ENCODE measurements at places on chromosomes 1 and 21.

DNA sequence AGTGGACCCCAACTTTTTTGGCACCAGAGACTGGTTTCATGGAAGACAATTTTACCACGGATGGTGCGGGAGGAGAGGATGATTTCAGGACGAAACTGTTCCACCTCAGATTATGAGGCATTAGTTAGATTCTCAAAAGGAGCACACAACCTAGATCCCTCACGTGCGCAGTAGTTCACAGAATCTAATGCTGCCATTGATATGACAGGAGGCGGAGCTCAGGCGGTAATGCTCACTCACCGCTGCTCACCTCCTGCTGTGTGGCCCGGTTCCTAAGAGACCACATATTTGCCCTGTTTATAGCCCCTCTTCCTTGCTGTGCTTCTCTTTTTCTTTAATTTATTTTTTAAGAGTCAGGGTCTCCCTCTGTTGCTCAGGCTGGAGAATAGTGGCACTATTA, 4.6 kb downstream of the NTRK1 start:
- H3K27me3 ChIP-seq: peaks cover 37% of the 10 kb centered on the region
- no peak overlapping the region for H3K27ac ChIP-seq
- no peaks in the 10 kb centered on the region for H3K36me3 ChIP-seq

DNA sequence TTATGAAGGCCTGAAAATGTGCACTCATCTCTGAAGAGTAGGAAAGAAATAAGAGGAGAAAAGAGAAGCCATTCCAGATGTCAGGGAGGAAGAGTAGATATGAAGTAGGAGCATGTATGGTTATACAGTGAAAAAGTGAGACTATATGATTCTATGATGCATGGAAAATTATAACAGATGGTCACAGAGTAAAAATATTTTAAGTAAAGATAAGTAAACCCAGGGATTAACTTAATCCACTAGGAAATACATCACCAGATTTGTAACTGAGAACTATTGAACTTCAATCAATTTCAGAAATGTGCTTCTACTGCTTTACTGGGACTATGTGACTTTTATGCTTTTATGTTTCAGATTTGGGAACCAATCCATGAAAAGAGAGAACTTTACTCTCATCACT, at the start of gene OR10J1:
OR10J1 (plus strand) TSS at position 301 of the 400 bp plus-strand sequence; CDS start at position 371, 70 bp downstream.
- H3K27ac ChIP-seq: no peak within 1 kb of the TSS
- DNase-seq: no peak
- no peaks in the 10 kb centered on the region for H3K27me3 ChIP-seq
- no peaks in the 10 kb centered on the region for H3K36me3 ChIP-seq
- H3K4me3 ChIP-seq: no peak within 1 kb of the TSS

GRCh38 chr1:191578281-191578680, 580.0 kb upstream of the RGS18 start:
- no peaks in the 10 kb centered on the region for H3K4me1 ChIP-seq
- no peaks in the 10 kb centered on the region for H3K36me3 ChIP-seq
- H3K27ac ChIP-seq: no peak overlapping the region
- no peak overlapping the region for H3K4me3 ChIP-seq

- H3K27ac ChIP-seq: no peak overlapping the region
- H3K4me1 ChIP-seq: peaks cover 11% of the 10 kb centered on the region
- no peaks in the 10 kb centered on the region for H3K27me3 ChIP-seq
Measured at GRCh38 chr1:18939398-18940302, 16.8 kb downstream of the IFFO2 start.

DNA sequence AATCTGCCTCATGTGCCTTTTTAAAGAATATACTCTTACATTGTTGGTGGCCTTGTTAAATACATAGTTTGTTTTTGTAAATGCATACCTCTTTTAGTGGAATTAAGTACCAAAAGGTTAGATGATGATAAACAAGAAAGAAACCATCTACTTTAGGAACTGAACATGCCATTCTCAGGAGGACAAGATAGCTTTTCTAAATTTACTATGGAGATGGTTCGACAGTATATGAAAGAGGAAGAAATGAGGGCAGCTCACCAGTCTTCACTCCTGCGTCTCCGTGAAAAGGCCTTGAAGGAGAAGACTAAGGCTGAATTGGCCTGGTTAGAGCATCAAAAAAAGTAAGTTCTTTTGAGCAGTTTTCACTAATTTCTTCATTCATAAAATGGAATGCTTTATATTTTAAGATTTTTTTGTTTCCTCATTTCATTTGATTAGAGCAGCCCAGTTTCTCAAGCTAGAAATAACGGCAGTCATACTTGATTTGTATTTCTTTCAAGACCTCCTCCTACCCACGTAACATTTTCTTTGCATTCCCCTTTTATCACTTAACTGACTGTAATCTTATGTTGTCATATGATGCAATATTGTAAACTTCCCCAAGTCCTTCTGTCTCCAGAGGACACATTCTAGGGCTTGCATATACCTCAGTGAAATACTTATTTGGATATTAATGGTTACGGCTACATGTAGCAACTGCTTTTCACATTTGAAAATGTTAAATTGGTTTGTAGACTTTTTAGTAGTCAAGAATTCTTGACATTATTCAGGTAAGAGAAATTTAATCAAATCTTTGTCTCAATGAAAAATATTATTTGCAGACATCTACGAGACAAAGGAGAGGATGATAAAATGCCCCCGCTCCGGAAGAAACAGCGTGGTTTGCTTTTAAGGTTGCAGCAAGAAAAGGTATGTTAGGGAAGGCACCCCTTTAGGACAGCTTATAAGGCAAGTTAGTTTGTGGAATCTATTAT, 99.3 kb downstream of the CEP350 start:
- no peaks in the 10 kb centered on the region for H3K4me1 ChIP-seq
- no peak overlapping the region for H3K27ac ChIP-seq
- H3K27me3 ChIP-seq: no peaks in the 10 kb centered on the region

- no peak for DNase-seq
- no peaks in the 10 kb centered on the region for H3K27me3 ChIP-seq
- H3K4me3 ChIP-seq: no peak overlapping the region
- no peak overlapping the region for H3K27ac ChIP-seq
- H3K4me1 ChIP-seq: no peaks in the 10 kb centered on the region
Measured at GRCh38 chr1:27451343-27451742, 38.6 kb downstream of the WASF2 start.

GRCh38 chr1:7278827-7279765, 492.0 kb upstream of the VAMP3 start:
- no peak for DNase-seq
- H3K27ac ChIP-seq: no peak overlapping the region
- H3K36me3 ChIP-seq: no peaks in the 10 kb centered on the region
- no peaks in the 10 kb centered on the region for H3K27me3 ChIP-seq
- H3K4me3 ChIP-seq: no peak overlapping the region

- no peak for DNase-seq
- H3K27ac ChIP-seq: no peak overlapping the region
- no peaks in the 10 kb centered on the region for H3K36me3 ChIP-seq
- no peaks in the 10 kb centered on the region for H3K27me3 ChIP-seq
- H3K4me1 ChIP-seq: no peaks in the 10 kb centered on the region
Measured at GRCh38 chr1:245084551-245084950, 70.2 kb upstream of the KIF26B start.

DNA sequence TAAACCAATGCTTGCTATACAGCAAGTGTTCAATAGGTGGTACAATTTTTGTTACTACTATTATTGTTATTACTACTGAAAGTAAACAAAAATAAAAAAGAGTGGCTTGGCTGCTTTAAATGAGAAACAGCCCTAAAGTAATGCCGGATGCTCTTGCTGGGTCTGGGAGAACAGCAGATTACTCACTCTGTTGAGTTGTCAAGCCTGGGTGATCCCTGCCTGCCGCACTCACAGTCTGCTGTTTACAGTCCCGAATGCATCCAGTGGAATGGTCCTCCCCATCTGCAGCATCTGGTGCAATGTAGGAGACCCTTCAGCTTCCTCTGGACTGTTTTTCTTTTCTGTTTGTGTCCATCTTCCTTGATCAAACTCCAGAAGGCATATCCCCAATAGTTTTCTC, 102.7 kb upstream of the IVNS1ABP start:
- no peaks in the 10 kb centered on the region for H3K36me3 ChIP-seq
- H3K4me1 ChIP-seq: no peaks in the 10 kb centered on the region
- DNase-seq: no peak
- no peak overlapping the region for H3K4me3 ChIP-seq
- no peak overlapping the region for H3K27ac ChIP-seq

- DNase-seq: no peak
- H3K27ac ChIP-seq: no peak overlapping the region
- no peaks in the 10 kb centered on the region for H3K4me1 ChIP-seq
- no peaks in the 10 kb centered on the region for H3K36me3 ChIP-seq
- no peaks in the 10 kb centered on the region for H3K27me3 ChIP-seq
Measured at GRCh38 chr1:221756830-221757551, 15.1 kb upstream of the DUSP10 start.

- no peaks in the 10 kb centered on the region for H3K27me3 ChIP-seq
- no peak within 1 kb of the TSS for H3K27ac ChIP-seq
- H3K36me3 ChIP-seq: no peaks in the 10 kb centered on the region
- DNase-seq: no peak
- H3K4me1 ChIP-seq: no peaks in the 10 kb centered on the region
Measured at GRCh38 chr1:74512170-74512915, at the start of gene LRRC53. Gene LRRC53, minus strand, starts transcription at chr1:74512611. Its CDS starts 29,262 bp downstream, at chr1:74483349.

DNA sequence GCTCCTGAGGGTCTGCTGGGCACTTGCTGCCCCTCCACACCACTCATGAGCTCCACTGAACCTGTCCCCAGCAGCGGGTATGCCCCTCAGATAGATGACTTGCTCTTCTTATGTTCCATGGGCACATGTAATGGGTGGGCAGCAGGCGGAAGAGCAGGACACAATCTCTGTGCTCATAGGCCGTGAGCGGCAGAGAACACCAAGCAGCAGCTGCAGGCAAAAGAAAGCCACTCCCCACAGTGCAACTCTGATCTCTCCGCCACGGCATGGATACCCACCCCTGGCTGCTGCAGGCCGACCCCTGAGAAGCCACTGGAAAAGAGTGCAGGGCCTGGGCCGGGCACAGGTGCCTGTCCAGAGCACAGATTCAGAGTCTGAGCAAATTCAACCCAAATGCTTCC, 135.2 kb upstream of the RUNX3 start:
- no peaks in the 10 kb centered on the region for H3K4me1 ChIP-seq
- H3K27ac ChIP-seq: no peak overlapping the region
- no peak for DNase-seq

DNA sequence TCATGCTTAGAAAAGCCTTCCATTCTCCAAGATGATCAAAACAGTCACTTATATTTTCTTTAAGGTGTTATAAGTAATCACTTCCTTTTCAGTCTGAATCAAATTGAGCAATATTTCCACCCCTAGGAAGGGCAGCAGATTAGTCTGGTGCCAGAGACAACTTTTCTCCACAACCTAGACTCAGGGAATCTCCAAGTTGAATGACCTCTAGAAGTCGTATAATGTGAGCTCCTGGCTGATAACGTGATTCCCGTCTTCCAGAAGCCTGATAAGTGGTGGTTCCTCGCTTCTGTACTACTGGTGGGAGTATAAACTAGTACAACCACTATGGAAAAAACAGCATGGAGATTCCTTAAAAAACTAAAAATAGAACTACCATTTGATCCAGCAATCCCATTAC, 178.4 kb upstream of the UBE2U start:
- H3K27me3 ChIP-seq: no peaks in the 10 kb centered on the region
- H3K4me3 ChIP-seq: no peak overlapping the region
- no peak for DNase-seq
- no peaks in the 10 kb centered on the region for H3K36me3 ChIP-seq
- no peaks in the 10 kb centered on the region for H3K4me1 ChIP-seq

- no peaks in the 10 kb centered on the region for H3K27me3 ChIP-seq
- no peaks in the 10 kb centered on the region for H3K4me1 ChIP-seq
- no peaks in the 10 kb centered on the region for H3K36me3 ChIP-seq
- H3K27ac ChIP-seq: no peak overlapping the region
- no peak overlapping the region for H3K4me3 ChIP-seq
- DNase-seq: no peak
Measured at GRCh38 chr1:165143437-165144065, 213.0 kb downstream of the LMX1A start.

DNA sequence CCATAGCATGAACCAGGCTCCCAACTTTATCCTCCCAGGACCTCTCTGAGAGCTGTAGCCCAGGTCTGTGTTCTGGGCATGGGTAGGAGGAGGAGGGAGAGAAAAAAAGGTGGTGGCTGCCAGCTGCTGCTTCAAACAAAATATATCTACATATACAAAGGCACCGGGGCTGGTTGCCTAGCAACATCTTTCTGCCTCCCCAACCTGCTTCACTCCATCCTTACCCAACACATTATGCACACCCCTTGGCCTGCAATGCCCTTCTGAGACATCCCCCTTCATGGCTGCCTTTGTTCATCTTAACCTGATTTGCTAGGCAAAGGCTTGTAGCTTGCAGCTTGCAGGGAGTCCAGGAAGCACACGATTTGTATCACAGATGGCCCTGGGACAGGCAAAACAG, 27.2 kb upstream of the ATP1A1 start:
- no peaks in the 10 kb centered on the region for H3K27me3 ChIP-seq
- no peak overlapping the region for H3K27ac ChIP-seq
- H3K36me3 ChIP-seq: no peaks in the 10 kb centered on the region

DNA sequence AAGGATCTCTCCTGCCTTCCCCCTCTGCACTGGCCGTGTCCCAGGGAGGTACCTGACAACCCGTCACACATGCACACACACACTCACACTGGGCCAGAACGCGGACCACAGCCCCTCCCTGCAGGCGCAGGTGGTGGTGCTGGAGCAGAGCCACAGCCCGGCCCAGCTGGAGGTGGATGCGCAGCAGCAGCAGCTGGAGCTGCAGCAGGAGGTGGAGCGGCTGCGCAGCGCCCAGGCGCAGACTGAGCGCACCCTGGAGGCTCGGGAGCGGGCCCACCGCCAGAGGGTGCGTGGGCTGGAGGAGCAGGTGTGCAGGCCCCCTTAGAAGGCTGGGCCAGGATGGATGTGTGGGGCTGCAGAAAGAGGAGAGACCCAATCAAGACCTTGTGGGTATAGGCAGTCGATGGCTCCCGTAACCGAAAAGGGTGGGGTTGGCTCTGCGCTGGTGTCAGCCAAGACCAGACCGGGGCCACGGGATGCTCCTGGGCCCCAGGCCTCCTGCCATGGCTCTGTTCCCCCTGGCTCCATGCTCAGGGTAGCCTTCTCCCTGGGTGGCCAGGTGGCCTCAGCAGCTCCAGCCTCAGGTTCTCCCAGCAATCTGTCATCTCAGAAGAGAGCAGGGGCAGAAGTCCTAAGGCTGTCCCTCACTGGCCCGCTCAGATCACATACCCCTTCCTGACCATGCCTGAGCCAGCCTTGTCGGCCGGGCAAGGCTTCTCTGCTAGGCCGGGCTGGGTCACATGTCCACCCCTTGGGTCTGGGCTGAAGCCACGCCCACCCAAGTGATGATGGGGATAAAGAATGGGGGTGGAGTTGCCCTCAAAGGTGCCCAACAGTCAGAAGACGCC, 8.9 kb downstream of the MFAP2 start:
- no peak for DNase-seq
- H3K4me1 ChIP-seq: peaks cover 1% of the 10 kb centered on the region
- H3K4me3 ChIP-seq: no peak overlapping the region
- H3K27me3 ChIP-seq: no peaks in the 10 kb centered on the region
